GM18507 (cell line): ENCODE measurements at places on chromosomes 6 and 20.

GRCh38 chr20:57993716-57994431 lies 234.6 kb downstream of the ANKRD60 start:
- DNase-seq, result no peak

DNA sequence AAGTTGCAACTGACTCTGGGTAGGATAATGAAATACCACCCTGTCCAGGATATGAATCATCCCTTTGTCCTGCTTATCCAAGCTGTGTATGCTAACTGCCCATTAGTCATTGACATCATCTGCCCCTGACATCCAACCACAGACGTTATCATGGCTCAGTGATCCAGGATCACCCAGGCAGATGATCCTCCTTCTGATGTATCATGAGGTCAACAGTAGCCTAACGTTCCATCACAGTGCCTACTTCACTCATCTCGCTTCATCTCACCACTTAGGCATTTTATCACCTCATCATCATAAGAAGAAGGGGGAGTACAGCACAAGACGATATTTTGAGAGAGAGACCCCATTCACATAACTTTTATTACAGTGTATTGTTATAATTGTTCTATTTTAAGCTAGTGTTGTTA lies 13.4 kb upstream of the BTN3A2 start:
- no peak for DNase-seq

DNA sequence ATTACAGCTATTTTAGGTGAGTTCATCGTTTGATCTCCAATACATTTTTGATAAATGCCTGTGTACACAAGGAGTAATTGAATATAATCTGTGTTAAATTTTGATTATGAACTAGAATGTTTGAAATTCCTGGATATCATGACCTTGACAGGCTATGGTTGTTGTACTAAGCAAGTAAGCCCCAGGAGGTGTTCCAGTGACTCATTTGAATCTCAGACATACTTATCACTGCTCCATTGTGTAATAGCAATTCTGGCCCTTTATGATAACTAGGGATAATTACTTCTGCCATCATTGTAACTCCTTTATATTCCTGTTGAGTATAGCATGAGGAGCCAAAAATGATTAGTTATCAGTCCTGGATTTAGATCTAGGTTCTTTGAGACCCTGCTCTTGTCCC lies 1424.6 kb upstream of the ADGRB3 start:
- DNase-seq, result no peak

DNA sequence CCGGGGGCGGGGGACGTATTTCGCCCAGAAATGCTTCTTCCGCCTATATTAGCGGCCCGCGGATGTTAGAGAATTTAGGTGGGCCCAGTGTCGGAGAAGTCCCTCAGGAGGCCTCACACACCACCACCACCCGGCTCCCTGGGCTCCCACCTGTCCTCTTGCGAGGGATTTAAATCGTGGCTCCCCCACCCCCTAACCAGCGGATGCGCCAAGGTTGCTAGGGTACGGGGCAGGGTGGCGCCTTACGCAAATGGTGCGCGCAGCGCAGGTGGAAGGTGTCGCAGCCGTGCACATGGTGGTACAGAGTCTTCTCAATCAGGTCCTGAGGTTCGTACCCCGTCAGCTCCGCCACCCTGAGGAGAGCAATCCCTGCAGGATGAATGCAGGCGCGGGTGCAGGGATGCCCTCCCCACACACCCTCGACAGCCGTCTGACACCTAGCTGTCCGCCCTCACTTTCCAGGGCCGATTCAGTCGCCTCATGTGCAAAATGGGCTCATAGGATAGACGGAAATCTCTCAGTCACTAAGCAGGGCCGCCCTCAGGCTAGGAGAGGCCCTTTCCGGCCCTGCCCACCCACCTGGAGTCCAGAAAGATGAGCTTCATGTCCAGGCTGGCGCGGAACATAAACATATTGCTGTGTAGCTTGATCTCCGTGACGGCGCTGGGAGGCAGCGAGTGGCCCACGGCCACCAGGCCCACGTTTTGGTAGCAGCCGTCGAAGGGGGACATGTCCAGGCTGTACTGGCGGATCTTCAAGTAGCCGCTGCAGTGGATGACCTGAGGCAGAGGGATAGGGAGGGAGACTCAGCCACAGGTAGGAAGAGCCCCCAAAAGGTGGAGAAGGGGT lies 16.6 kb downstream of the SIM1 start:
- DNase-seq, result no peak

DNA sequence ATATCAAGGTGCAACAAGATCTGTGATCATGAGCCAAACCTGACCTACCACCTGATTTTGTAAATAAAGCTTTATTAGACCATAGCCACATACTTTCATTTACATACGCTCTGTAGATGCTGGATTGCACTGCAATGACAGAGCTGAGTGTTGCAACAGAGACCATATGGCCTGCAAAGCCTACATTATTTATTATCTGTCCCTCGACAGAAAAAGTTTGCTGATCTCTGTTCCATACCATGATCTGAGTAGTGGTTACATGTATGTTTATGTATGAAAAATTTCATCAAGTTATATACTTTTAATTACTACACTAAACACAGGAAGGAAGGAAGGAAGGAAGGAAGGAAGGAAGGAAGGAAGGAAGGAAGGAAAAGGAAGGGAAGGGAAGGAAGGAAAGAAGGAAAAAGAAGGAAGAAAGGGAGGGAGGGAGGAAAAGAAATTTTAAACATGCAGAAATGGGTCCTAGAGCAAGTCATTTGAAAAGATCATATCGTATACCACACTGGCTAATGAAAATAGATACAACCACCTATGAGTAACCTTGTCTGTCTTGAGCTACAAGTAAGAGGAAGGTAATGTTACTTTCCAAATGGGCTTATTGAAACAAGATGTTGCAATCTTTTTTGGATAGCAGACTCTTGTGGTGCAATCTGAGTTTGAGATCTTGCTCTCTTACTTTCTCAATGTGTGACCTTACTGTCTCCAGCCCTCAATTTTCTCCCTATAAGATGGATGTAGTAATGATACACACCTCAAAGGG lies 441.0 kb downstream of the KIF16B start:
- DNase-seq, result no peak

GRCh38 chr6:53922539-53922981 lies 127.8 kb downstream of the LRRC1 start:
- DNase-seq, result no peak

DNA sequence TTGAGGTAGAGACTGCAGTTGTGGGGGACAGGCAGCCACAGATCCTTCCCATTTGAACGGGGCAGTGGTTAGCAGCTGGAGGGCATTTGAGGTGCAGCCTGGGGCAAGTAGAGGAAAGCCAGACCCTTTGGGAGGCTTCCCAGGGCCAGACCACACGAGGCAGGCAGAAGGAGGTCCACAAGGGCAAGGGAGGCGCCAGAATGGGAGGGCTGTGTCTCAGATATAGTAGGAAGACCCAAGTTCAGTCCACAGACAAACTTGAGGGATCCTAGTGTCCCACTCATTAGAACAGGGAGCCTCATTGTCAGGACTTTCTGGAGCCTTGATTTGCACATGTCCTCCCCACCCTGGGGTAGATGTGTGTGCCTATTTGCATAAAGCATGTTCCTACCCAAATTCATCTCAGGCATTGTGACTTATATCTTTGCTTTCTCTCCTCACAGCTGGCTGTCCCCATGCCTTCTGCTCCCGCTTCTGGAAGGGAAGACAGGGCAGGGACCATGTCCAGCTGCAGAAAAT lies 166.0 kb downstream of the VEGFA start:
- DNase-seq, result no peak

GRCh38 chr6:90186026-90186425 lies 110.6 kb downstream of the BACH2 start:
- DNase-seq, result no peak

DNA sequence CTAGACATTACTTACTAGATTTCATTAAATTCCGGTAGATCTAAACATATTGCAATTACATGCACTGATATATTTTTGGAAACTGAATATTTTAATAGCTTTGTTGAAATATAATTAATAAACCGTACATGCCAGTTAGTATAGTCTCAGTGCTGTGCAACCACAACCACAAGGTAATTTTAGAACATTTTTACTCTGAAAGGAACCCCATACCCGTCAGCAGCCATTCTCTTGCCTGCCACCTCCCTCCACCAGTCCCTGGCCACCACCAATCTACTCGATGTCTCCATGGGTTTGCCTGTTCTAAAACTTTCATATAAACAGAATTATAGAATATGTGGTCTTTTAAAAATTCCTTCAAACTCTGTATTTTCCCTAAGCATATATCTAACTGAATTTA lies 293.9 kb downstream of the THBS2 start:
- no peak for DNase-seq

DNA sequence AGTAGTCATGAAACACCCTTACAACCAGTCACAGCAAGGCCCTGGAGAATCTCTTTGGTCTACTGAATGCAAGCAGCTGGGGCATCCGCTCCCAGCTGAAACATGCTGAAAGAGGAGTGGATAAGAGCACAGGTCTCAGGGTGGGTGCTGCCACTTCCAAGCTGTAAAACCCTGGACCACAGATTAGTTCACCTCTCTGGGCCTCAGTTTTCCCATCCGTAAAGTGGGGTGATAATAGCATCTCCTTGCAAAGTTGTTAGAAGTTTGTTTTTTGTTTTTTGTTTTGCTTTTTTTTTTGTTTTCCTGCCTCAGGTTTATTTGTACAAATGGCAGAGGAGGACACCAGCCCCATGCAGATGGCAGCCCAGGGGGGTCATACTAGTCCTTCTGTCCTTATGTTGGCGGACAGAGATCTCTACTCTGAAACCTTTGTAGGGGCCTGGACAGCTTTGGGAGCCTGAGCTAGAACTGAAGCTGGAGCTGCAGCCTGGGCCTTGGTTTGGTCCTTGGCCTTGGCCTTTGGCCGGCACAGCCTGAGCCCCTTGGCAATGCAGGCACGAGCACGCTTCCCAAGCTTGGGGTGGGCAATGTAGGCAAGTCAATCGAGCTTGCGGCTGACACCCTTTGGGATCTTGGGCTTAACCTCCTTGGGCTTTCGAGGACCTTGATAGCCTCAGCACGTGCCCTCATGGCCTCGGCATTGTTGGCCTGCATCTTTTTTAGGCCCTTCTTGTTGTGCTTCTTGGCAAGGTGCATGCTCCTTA lies 38.2 kb downstream of the MRPL14 start:
- DNase-seq, result no peak

DNA sequence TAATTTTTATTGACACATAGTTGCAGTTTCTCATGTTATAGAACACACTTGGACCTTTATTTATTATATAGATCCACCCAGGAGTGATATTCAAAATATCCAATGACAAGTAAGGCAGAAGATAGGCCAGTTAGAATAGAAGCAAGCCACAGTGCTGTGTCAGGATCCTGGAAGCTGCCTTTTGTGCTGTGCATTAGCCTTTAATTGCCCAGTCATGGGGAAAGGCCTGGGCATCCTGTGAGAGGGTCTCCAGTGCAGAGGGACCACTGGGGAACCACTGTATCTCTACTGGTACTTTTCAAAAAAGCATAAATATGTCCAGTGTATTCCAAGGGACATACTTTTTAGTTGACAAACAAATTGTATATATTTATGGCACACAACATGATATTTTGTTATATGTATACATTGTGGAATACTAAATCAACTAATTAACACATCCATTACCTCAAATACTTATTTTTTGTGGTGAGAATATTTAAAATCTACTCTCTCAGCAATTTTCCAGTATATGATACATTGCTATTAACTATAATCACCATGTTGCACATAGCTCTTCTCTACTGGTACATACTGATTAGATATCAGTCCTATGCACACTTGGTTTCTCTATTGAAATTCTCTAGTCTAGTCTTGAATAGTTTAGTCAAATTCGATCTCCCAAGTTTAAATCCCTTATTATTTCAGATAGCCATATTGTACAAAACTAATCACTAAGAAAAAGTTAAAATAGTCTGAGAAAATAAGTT lies 59.5 kb downstream of the CDC40 start:
- no peak for DNase-seq

DNA sequence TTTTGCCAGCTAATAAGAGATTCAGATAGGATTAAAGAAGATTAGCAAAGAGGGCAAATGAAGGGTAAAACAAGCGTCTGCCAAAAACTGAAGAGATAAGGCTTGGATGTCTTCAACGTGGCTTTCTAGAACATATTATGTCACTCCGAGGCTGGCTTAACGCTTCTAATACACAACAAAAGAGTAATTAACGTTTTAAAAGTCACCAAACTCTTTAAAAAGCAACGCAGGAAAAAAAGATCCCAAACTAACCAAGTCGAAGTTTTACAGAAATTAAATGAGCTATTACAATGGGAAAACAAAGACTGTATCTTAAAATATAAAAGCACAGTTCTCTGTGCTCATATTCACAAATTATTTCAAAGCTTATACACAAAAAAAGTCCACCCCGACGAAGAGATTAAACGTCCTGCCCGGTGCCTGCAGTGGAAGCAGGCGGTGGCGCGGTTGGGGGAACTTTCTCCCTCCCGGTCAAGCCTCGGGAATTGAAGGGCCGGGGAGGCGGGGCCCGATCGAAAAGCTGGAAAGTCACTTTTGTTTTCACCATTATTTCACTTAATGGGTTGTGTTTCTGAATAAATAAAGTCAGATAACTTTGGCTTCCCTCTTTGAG lies 1.2 kb downstream of the MAK start:
- DNase-seq, result no peak

GRCh38 chr6:41645007-41645618 lies 6.8 kb downstream of the MDFI start:
- no peak for DNase-seq

DNA sequence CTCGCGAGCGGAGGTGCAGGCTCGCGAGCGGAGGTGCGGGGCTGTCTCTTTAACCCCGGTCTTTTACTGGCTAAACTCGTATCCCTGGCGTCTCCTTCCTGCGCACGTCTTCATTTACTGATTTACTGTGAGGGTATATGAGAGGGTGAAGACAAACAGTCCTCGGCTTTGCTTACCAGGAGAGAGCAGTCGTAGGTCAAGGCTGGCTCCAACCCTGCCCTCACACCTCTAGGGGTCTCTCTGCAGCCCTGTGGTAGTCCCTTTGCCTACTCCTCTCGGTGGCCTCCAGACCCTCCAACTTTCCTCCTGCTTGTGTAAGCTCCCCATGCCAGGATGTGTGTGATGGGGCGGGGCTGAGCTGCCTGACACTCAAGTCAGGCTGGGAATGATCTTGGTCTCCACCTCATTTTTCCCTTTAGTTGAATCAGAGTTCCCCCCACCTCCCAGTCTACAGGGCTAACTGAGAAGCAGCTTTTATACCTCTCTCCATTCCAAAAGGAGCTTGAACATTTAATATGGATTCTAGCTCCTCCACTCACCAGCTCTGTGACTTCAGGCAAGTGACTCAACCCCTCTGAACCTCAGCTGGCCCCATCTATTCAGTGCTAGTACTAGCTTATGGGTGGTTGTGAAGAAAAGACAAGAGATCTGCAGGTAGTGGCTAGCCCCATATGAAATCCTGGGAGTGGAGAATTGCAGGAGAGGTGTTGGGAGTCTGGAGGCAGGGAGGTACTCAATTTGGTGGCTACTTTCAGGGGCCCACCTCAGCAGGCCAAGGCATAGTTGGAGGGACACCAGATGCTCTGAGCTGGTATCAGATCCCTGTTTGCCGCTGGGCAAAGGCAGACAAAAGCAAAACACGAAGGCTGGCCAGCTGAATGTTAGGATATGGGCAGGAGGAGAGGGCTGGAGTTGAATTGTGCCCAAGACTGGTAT lies 902 bp downstream of the SLC29A1 start:
- no peak for DNase-seq

- no peak for DNase-seq
These were observed 118.3 kb downstream of the PSMB1 start for GRCh38 chr6:170434821-170435155.

GRCh38 chr6:95803889-95804288 lies 211.9 kb upstream of the FUT9 start:
- no peak for DNase-seq
